Testis (tissue), 5 donors: ENCODE measurements at places on chromosomes 7 and 10. TPM values are rescaled to one million over a fixed set of nuclear protein-coding genes. Genes with fewer than 3 reads are reported as not detected.

GRCh38 chr10:23966504-23967051, 242.4 kb upstream of the KIAA1217 start:
- DNase-seq, result no peak

DNA sequence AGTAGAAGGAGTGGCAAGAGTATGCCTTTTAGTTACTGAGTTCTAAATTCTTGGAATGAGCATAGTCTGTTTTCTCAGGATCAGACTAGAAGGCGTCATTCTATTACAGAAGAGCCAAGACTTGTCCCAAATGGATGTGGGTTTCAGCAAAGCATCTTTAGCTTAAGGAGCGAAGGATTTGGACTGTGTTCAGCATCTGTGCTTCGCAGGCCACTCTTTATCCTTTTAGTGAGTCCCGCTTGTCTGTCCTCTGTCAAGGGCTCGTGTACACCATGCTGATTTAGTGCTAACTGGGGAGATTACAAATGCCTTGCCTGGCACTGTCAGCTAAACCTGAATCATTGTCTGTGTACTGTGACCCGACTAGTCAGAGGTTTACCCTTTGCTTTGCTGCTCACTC, 465.7 kb downstream of the AUTS2 start:
- DNase-seq, result no peak

DNA sequence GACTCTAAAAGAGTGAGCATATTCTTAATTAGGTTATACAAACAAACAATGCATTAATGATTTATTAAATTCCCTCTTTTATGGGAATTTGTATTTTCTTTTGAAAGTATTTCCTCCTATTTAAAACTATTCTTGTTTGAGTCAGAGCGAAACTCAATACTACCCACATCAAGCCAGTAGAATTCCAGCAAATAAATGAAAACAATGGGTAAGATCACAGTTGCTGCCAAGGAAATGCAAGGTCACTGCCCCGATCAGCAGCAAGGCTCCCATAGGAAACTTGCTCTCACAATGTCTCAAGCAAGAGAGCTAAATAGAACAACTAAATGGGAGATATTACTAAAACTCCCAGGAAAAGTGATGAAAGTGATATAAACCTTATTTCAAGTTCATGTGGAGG, 206.3 kb downstream of the THSD7A start:
- DNase-seq, result no peak

DNA sequence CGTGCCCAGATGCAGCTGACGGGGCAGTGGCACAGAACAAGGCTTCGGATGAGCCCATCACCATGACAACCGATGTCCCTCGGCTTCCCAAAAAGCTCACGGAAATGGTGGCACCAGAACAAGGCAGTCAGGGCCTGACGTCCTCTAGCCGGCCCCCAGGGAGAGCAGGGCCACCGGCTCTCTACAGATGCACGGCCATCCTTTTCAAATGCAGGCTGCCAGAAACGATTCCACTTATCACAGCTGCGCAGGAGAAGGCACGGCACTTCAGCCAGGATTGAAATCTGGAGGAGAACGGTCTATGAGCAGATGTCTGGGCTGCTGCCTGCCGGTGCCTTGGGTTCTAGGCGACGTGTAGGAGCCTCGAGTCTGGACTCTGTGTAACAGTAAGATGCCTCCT, 223.8 kb downstream of the ZMYND11 start:
- DNase-seq, result no peak

- DNase-seq, result no peak
These were observed 1134.0 kb upstream of the LRRN3 start for GRCh38 chr7:109956916-109957315.

SLC18A3 gene
- not detected for total RNA-seq

TEX36 gene
- total RNA-seq, result 14.9 TPM

DNA sequence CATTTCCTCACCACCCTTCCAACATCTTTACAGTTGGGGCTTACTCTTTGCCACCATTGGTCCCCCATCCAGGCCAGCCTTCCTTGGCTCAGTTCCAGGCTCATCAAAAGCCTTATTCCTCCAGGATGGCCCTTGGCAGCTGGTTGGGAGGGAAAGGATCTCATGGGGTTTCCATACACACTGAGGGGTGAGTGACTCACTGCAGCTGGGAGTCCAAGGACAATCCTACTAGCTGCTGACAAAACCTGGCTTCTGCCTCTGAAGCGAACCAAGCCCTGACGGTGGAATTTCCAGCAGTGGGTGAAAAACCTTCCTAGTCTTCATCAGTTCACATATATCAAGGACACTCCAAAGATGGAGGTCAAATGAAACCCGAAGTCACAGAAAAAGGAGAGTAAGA, 22.9 kb downstream of the CRHR2 start:
- DNase-seq, result no peak

DNA sequence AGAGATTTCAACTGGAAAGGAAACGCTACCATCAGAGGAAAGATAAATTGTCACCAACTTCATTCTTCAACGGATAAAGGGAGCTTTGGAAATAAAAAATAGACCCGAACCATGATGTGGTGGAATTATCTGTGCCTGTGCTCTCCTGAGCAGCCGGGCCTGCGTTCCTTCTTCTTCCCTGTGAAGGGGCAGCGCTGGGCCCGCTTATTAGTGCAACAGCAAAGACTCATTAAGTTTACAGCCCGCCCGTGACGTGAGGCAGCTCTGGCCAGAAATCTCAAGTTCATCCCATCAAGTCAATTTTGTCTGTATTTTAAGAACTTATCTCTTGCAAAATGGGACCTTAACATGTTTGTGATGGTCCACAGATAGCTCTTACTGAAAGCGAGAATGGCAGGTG, 193.7 kb downstream of the ADARB2 start:
- no peak for DNase-seq

DNA sequence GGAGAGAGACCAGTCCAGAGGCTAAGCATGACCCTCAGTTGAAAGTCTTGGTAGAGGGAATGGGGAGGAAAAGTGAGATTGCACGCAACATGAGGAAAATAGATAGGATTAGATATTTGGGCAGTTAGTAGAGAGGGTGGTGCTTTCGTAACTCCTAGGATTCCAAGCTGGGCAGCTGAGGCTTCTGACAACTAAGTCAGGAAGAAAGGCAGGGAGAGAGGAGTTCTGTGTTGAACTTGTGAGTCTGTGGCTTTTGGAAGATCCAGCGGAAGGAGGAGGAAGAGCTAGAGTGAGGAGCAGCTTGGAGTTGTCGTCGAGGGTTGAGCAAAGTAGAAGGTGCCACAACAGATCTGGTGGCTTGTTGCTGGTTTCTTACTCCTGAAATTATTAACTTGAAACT, 21.8 kb downstream of the CUL1 start:
- no peak for DNase-seq

DNA sequence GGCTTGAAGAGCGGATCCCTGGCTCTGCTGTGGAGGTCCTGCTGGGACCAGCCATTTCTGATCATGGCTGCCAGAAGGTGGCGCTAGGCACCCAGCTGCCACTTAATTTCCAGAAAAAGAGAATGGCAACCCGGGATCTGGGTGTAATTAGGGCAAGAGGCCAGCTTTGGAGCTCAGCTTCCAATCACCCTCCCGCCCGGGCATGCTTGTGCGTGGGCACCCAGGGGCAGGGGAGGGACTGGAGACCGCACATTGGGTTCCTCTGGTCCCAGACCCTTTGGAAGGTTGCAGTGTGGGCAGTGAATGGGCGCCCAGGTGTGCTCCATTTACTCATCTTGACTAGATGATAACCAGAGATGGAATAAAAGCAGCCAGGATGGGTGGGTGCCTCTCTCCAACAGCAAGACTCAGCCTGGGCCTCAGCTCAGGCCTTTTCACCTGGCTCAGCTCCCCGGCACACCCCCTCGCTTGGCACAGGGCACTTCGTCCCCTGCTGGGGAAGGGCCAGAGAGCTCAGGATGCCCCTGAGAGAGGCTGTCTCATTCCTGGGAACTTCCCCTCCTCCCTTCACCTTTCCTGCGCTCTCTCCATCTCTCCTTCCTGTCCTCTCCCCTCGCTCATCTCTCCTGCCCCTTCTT, 14.7 kb downstream of the FAM241B start:
- DNase-seq, result peak; percentile 72

- no peak for DNase-seq
These were observed 76.8 kb upstream of the LEP start for GRCh38 chr7:128164061-128164954.

ZCCHC24 gene
- 31.3 TPM for total RNA-seq

- DNase-seq, result no peak
These were observed 59.4 kb downstream of the POM121L12 start for GRCh38 chr7:53094827-53095226.

DNA sequence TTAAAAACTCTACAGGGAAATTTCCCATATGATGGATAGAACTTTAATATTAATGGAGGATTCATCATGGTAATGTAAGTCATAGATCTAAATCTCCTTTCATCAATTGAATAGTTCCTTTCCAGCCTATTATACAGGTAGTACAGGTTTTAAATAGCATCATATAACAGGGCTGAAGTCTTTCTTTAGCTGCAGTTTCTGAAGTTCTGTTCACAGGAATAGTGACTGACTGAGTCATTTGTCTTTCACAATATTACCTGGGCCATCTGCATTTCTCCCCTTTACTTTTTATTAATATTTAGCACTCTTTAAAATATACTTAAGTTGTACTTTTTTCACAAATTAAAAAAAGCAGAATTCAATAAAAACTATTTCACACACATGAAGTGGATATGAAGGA, 12.6 kb upstream of the NPVF start:
- DNase-seq, result no peak
